CD4-positive, alpha-beta T cell (primary cell): ENCODE measurements at places on chromosomes 1 and 21. TPM values are rescaled to one million over a fixed set of nuclear protein-coding genes. Genes with fewer than 3 reads are reported as not detected.

KRTAP6-1 gene
- total RNA-seq = not detected

HPCAL4 gene
- 22.8 TPM for total RNA-seq

GRCh38 chr1:184509105-184509504, 122.3 kb downstream of the C1orf21 start:
- H3K36me3 ChIP-seq = no peaks in the 10 kb centered on the region
- H3K27ac ChIP-seq = no peak overlapping the region
- H3K4me3 ChIP-seq = no peak overlapping the region
- no peaks in the 10 kb centered on the region for H3K27me3 ChIP-seq

DNA sequence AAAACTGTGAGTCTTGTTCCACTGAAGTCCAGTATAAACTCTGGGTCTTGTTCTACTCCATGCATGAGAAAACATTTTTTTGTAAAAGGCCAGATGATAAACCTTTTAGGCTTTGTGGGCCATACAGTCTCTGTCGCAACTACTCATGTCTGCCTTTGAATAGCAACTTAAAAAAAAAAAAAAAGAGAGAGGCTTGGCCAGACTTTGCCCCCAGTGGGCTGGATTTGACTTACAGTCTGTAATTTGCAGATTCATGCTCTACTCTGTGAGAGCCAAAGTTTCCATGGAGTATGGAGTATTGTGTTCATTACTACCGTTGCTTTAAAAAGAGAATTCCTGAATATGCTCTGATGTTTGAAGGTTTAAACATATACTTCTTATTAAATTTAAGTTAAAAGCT, 654.9 kb upstream of the PKN2 start:
- H3K27ac ChIP-seq = no peak overlapping the region
- no peak for DNase-seq
- H3K4me3 ChIP-seq = no peak overlapping the region
- H3K27me3 ChIP-seq = peaks cover 4% of the 10 kb centered on the region
- no peaks in the 10 kb centered on the region for H3K36me3 ChIP-seq
- no peaks in the 10 kb centered on the region for H3K4me1 ChIP-seq

- H3K27ac ChIP-seq = no peak overlapping the region
- no peak overlapping the region for H3K4me3 ChIP-seq
- no peaks in the 10 kb centered on the region for H3K27me3 ChIP-seq
- peaks cover 13% of the 10 kb centered on the region for H3K4me1 ChIP-seq
- H3K36me3 ChIP-seq = no peaks in the 10 kb centered on the region
These were observed 84.1 kb downstream of the TM2D1 start for GRCh38 chr1:61640531-61641530.
